ENCODE measurements at places on chromosomes 3 and 15. TPM values are rescaled to one million over a fixed set of nuclear protein-coding genes. Genes with fewer than 3 reads are reported as not detected.

Gene SEMA6D
- not detected for total RNA-seq

Gene CLSTN2
- not detected for total RNA-seq

Gene ALDH1L1
- not detected for total RNA-seq

Gene SGO1
- 6.7 TPM for total RNA-seq

Gene SAMMSON
- not detected for total RNA-seq

Gene GABRG3
- not detected for total RNA-seq

Gene SPG21
- 94.4 TPM for total RNA-seq

Gene LIPH
- not detected for total RNA-seq

Gene LRIG1
- total RNA-seq = 12.4 TPM

Measured in B cell (primary cell).